Uterus (tissue), 4 donors: ENCODE measurements at places on chromosomes 12 and 14. TPM values are rescaled to one million over a fixed set of nuclear protein-coding genes. Genes with fewer than 3 reads are reported as not detected.

Gene JPH4
- 49.2 TPM for total RNA-seq

Gene KRT5
- total RNA-seq = 2.0 TPM

Gene POTEM
- not detected for total RNA-seq

DNA sequence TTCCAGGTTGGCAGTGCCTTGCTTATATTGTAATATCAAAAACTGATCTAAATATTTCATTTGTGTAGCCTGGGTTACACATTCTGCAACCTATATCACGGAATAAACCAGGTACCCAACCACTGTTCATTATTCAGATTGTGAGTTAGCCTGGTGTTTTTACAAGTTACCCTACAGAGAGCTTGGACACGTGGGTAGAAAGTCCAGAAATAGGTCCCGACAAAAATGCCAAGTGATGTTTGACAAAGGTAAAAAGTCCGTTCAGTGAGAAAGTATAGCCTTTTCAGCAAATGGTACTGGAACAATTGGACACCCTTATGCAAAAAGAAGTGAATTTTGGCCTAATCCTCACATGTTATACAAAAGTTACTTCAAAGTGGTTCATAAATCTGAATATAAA is 17.6 kb upstream of the EVL start:
- no peaks in the 10 kb centered on the region for H3K36me3 ChIP-seq
- peak overlapping the region; percentile 7 for H3K27ac ChIP-seq
- no peaks in the 10 kb centered on the region for H3K27me3 ChIP-seq

DNA sequence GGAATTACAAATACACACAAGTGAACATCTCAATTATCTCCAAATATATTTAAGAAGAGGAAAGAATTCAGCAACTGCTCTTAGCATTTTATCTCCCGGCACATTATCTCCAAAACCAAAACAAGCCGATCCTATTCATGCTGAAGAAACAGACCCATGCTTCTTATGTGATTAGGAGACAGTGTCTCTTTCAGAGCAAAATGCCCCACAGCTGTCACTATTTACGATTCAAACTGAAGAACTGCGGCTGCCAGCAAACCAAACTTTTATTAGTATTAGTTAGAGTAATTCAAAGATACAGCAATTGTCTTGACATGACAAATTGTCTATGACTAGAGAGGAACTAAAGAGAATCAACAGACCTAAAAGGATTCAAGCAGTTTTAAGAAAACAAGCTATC is 79.4 kb downstream of the SETD3 start:
- H3K36me3 ChIP-seq = no peaks in the 10 kb centered on the region
- H3K27ac ChIP-seq = no peak overlapping the region
- no peak for DNase-seq
- H3K4me3 ChIP-seq = no peak overlapping the region

- no peaks in the 10 kb centered on the region for H3K36me3 ChIP-seq
- H3K4me1 ChIP-seq = peaks cover 13% of the 10 kb centered on the region
- DNase-seq = no peak
- H3K27me3 ChIP-seq = no peaks in the 10 kb centered on the region
- no peak overlapping the region for H3K4me3 ChIP-seq
- H3K27ac ChIP-seq = peak overlapping the region; percentile 60
These were observed 51.4 kb upstream of the CCT2 start for GRCh38 chr12:69533844-69534243.

DNA sequence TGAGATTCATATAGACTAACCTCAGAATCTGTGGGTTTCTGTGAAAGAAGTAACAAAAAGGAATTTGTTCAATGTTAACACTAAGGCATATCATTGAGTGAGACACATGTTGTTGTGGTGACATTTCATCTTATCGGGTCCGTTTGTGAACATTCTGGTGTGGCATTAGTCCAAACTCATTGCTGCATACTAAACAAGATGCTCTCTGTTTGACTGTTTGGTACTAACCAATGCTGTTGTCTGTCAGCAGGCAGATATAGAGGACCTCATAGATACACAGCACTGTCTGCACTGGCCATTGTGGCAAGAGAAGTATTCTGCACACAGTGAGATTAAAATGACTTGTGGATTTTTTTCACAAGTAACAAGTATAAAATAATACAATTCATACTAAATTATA is 41.2 kb downstream of the SLC25A21 start:
- H3K27me3 ChIP-seq = no peaks in the 10 kb centered on the region
- DNase-seq = no peak
- no peak overlapping the region for H3K27ac ChIP-seq
- no peaks in the 10 kb centered on the region for H3K4me1 ChIP-seq
- no peaks in the 10 kb centered on the region for H3K36me3 ChIP-seq

DNA sequence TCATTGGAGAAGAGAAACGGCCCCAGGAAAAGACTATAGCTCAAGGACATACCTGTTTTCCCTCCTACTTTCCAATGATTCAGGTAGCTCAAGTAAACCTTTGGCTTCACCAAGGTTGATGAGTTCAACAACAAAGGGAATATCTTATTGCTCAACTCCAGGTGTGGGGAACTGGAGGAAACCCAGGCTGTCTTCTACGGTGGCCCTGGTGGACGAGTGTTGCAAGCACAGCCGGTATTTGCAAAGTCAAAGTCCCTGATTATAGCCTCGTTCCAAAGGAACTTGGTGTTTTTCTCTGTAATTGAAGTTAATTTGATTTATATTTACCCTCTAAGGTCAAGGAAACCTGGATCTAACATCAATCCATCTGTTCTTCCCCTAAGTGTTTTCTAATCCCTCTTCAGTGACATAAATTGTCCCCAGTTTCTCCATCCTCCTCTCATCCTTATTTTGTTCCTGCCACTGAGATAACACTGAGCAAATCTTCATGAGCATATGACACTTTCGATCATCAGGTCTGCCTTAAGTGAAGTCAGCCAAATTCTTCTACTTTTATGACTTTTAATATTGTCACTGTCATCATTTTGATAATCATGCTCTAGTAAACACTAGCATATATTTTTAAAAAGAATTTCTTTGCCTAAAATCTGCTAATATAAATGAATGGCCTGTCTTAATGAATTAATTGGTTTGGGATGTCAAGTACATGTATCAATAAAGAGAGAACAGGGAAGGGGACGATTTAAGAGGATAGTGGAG is 174.6 kb upstream of the TBX3 start:
- H3K27me3 ChIP-seq = no peaks in the 10 kb centered on the region
- H3K4me3 ChIP-seq = no peak overlapping the region
- no peaks in the 10 kb centered on the region for H3K36me3 ChIP-seq
- H3K4me1 ChIP-seq = no peaks in the 10 kb centered on the region
- DNase-seq = no peak

GRCh38 chr14:94650806-94651805 is 38.9 kb downstream of the SERPINA3 start:
- H3K36me3 ChIP-seq = no peaks in the 10 kb centered on the region
- no peak overlapping the region for H3K4me3 ChIP-seq
- DNase-seq = no peak
- H3K27ac ChIP-seq = no peak overlapping the region
- H3K4me1 ChIP-seq = no peaks in the 10 kb centered on the region
- no peaks in the 10 kb centered on the region for H3K27me3 ChIP-seq

DNA sequence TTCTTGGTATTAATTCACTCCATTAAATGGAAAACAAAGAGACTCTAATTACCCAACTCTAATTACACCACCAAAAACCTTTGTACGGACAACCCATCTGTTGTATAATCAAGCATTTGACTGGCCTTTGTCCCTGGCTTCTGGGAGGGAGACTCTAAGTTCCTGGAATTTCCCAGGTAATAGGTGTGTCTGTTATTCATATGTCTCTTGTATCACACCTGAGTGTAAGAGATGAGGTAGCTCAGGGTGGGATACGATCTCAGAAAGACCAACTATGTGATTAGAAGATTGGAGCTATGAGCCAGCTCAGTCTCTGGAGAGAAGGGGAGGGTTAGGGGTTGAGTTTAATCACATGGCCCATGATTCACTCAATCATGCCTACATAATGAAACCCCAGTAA is 94.7 kb upstream of the PLXNC1 start:
- no peaks in the 10 kb centered on the region for H3K27me3 ChIP-seq
- no peaks in the 10 kb centered on the region for H3K36me3 ChIP-seq
- DNase-seq = no peak
- no peaks in the 10 kb centered on the region for H3K4me1 ChIP-seq
- no peak overlapping the region for H3K27ac ChIP-seq

DNA sequence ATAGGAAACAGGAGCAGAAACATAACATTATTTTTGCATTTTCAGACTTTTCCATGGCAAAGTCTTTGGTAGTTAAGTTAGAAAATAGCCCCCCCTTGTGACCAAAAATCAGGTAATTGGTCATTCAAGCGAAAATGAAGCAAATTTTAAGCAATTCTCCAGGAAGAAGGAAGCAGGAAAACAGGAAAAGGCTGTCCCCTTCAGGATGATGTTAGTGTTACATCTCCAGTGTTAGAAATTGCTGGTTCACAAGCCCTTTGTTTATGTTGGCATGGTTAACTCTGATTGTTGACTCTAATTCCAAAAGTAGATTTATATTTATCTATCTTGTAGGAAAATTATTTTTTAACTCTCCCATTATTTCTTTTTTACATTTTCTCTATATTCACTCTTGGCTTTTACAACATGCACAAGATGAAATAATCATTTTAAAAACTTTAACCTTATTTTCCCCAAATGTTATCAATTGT is 18.8 kb upstream of the GAS2L3 start:
- H3K4me3 ChIP-seq = no peak overlapping the region
- DNase-seq = no peak
- H3K27me3 ChIP-seq = no peaks in the 10 kb centered on the region
- H3K4me1 ChIP-seq = no peaks in the 10 kb centered on the region
- no peak overlapping the region for H3K27ac ChIP-seq

DNA sequence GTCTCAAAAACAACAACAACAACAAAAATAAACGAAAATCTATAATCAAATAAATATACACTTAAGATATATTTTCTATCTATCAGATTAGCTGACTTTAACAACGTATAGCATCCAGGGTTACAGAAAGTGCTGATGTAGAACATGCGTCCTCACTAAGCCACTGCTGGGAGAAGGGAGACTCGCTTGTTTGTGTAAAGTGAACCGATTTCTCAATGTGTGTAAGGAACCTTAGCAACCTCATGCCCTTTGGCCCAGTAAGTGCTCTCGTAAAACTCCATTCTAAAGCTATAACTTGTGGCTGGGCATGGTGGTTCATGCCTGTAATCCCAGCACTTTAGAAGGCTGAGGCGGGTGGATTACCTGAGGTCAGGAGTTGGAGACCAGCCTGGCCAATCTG is 23.8 kb downstream of the NFKBIA start:
- no peak for DNase-seq
- H3K36me3 ChIP-seq = no peaks in the 10 kb centered on the region
- H3K27me3 ChIP-seq = no peaks in the 10 kb centered on the region

DNA sequence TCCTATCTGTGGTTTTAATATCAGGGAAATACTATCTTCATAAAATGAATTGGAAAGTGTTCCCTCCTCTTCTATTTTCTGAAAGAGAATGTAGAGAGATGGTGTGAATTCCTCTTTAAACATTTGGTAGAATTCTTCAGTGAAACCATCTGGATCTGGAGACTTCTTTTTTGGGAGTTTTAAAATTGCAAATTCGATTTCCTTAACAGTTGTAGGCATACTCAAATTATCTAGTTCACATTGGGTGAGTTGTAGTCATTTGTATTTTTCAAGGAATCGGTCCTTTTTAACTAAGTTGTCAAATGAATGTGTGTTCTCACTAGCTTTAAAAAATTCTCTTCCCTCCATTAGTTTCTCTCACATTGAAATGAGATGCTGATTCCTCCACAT is 75.4 kb upstream of the CHST11 start:
- no peaks in the 10 kb centered on the region for H3K36me3 ChIP-seq
- no peak for DNase-seq
- H3K4me1 ChIP-seq = peaks cover 3% of the 10 kb centered on the region

GRCh38 chr14:105940534-105941225 is 414.3 kb downstream of the TMEM121 start:
- no peaks in the 10 kb centered on the region for H3K36me3 ChIP-seq
- DNase-seq = no peak
- H3K4me3 ChIP-seq = no peak overlapping the region
- no peaks in the 10 kb centered on the region for H3K4me1 ChIP-seq
- no peaks in the 10 kb centered on the region for H3K27me3 ChIP-seq
- H3K27ac ChIP-seq = no peak overlapping the region

DNA sequence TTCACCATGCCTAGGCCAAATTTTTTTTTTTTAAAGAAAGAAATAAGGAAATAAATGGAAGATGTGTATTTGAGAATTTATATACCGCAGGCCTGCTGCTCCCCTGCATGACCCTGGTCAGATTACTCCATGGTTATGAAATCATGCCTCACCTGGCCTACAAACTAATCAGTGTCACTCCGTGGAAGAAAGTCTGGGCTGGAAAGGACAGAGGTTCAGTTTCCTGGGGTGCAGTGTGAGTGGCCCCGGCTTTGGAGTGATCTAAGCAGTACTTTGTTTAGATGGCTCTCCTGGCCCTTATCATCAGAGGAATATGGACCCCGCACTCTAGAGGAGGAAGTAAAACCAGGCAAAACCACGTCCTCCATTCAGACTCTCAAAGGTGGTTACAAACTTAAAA is 9.6 kb downstream of the APOBEC1 start:
- H3K27ac ChIP-seq = no peak overlapping the region
- no peaks in the 10 kb centered on the region for H3K27me3 ChIP-seq
- H3K4me3 ChIP-seq = no peak overlapping the region
- no peaks in the 10 kb centered on the region for H3K36me3 ChIP-seq

- H3K4me3 ChIP-seq = no peak overlapping the region
- H3K27ac ChIP-seq = no peak overlapping the region
- DNase-seq = no peak
- no peaks in the 10 kb centered on the region for H3K27me3 ChIP-seq
- no peaks in the 10 kb centered on the region for H3K36me3 ChIP-seq
These were observed 19.5 kb upstream of the TTC9 start for GRCh38 chr14:70622111-70622712.

DNA sequence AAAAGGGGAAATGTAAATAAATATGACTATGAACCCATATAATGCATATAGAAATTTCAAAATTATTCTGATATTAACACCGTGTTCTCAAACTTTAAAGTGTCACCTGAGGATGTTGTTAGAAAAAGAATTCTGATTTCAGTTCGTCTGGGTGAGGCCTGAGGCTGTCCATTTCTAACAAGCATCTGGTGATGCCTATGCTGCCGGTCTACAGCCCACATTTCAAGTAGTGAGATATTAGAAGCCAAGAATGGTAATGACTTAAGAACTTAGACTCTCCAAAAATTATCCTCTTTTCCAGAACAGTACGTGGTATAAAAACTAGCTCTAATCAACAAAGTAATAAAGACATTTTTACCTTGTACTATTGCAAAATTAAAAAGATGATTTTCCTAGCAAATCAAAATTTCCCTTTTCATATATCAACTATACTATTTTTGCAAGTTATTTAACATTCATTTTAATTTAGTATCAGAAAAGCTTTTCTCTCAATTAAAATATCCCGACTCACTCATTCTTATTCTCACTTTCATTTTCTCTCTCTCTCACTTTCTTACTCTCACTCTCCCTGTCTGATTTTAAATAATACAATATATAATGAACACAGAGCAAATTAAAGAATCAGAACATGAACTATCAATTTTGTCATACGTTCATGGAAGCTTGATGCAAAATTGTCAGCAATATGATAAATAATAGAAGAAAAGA is 35.0 kb downstream of the PIK3C2G start:
- DNase-seq = no peak
- no peaks in the 10 kb centered on the region for H3K4me1 ChIP-seq
- H3K36me3 ChIP-seq = no peaks in the 10 kb centered on the region

GRCh38 chr14:39102265-39102968 is 618 bp downstream of the SEC23A start:
- peaks cover 8% of the 10 kb centered on the region for H3K4me1 ChIP-seq
- H3K27me3 ChIP-seq = no peaks in the 10 kb centered on the region
- H3K36me3 ChIP-seq = no peaks in the 10 kb centered on the region
